ENCODE measurements at places on chromosomes 2 and 18. TPM values are rescaled to one million over a fixed set of nuclear protein-coding genes. Genes with fewer than 3 reads are reported as not detected.

DNA sequence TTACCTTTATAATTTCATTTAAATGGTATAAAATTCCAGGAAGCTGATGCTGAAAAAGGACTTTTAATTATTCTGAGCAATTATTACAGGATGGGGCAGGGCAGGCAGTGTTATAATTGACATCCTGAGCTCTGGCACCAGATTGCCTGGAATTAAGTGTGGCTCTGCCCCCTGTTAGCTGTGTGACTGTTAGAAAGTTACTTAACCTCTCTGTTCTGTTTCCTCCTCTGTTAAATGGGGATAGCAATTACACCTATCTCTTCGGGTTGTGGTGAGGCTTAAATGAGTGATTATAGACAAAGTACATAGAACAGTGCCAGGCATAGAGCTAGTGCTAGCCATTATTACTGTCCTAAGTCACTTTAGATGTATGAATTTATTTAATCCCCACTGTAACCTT, 327.3 kb downstream of the SMAD2 start:
- H3K4me1 ChIP-seq = no peaks in the 10 kb centered on the region
- H3K27ac ChIP-seq = no peak overlapping the region

Gene CREG2
- total RNA-seq = 0.16 TPM

- H3K27ac ChIP-seq = peak overlapping the region; percentile 92
- peak; percentile 81 for DNase-seq
- H3K4me3 ChIP-seq = no peak overlapping the region
- H3K27me3 ChIP-seq = no peaks in the 10 kb centered on the region
Observed at GRCh38 chr2:128306081-128306930, 12.4 kb downstream of the HS6ST1 start.

DNA sequence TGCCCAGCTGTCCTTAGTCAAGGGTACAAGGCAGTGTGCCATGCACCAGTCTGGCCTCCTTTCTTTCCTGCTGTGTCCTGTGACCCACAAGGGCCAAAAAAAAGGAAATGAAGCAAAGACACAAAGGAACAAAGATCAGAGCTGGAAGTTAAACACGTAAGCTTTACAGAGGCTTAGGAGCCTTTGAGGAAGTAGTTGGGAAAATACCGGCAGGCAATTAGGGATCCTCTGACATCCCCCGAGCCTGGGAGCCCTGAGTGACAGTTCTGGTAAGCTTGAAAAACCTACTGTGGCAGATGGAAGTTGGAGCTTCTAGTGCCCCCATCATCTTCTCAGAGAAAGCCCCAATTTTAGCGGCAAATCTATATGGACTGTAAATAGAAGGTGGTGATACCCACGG, 78.5 kb downstream of the SPRED2 start:
- peak; percentile 43 for DNase-seq
- peaks cover 22% of the 10 kb centered on the region for H3K4me1 ChIP-seq
- no peak overlapping the region for H3K4me3 ChIP-seq
- peak overlapping the region; percentile 37 for H3K27ac ChIP-seq
- no peaks in the 10 kb centered on the region for H3K36me3 ChIP-seq

Gene PTPRN
- 2.1 TPM for total RNA-seq

GRCh38 chr18:48836231-48836805, 114.4 kb downstream of the SMAD7 start:
- no peak for DNase-seq
- H3K4me3 ChIP-seq = no peak overlapping the region
- H3K36me3 ChIP-seq = no peaks in the 10 kb centered on the region
- H3K4me1 ChIP-seq = peaks cover 10% of the 10 kb centered on the region
- no peaks in the 10 kb centered on the region for H3K27me3 ChIP-seq
- no peak overlapping the region for H3K27ac ChIP-seq

Gene SPTBN1
- total RNA-seq = 289 TPM

GRCh38 chr18:61337527-61337926, 4.3 kb downstream of the CDH20 start:
- H3K27ac ChIP-seq = no peak overlapping the region
- H3K4me3 ChIP-seq = no peak overlapping the region
- no peaks in the 10 kb centered on the region for H3K36me3 ChIP-seq

GRCh38 chr2:85954590-85955458, 66.0 kb upstream of the ST3GAL5 start:
- H3K27ac ChIP-seq = no peak overlapping the region
- no peak overlapping the region for H3K4me3 ChIP-seq
- H3K36me3 ChIP-seq = no peaks in the 10 kb centered on the region
- H3K4me1 ChIP-seq = no peaks in the 10 kb centered on the region
- no peak for DNase-seq
- no peaks in the 10 kb centered on the region for H3K27me3 ChIP-seq

GRCh38 chr2:186772579-186772978, 76.4 kb downstream of the ZSWIM2 start:
- no peaks in the 10 kb centered on the region for H3K36me3 ChIP-seq
- no peak overlapping the region for H3K4me3 ChIP-seq
- H3K4me1 ChIP-seq = no peaks in the 10 kb centered on the region
- no peak overlapping the region for H3K27ac ChIP-seq

DNA sequence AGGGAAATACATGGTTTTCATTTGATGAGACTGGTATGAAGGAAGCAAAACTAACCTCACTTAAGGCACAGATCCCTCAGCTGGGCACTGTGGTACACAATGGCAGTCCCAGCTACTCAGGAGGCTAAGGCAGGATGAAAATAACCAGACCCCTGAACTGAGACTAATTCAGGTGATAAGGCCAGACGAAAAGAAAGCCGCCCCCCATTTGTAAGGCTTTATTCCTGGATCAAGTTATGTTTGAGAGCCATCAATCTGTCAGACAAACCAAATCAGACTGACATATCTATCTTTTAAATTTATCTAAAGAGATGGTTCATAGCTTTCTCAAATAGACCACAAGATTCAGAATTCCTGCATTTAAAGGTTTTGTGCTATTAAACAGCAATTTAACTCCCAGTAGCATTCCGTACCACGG, 4.1 kb downstream of the SRSF7 start:
- no peak overlapping the region for H3K4me3 ChIP-seq
- no peaks in the 10 kb centered on the region for H3K27me3 ChIP-seq
- H3K27ac ChIP-seq = peak overlapping the region; percentile 1
- DNase-seq = no peak
- peaks cover 52% of the 10 kb centered on the region for H3K4me1 ChIP-seq

Gene UGT1A3
- total RNA-seq = 3.2 TPM

DNA sequence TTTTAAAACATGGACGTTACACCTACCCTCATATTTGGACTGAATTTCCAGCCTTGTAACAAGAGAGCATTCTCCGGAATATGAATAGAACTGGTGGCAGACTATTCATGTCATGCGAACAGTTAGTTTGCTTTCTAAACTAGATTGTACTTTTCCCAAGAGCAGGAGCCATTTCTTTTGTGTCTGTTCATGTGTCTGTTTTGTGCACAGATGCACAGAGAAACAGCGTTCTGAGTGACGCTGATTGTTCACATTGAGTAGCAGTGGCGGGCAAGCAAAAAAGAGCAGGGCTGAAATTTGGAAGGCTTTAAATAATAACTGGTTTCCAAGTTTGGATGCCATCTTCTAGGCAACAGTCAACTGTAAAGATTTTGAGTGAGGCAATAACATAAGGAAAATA, 200.3 kb downstream of the NRXN1 start:
- DNase-seq = no peak
- no peaks in the 10 kb centered on the region for H3K4me1 ChIP-seq
- no peaks in the 10 kb centered on the region for H3K36me3 ChIP-seq
- H3K27ac ChIP-seq = no peak overlapping the region
- H3K27me3 ChIP-seq = no peaks in the 10 kb centered on the region

Gene CYB5A
- total RNA-seq = 175 TPM

GRCh38 chr2:105403783-105404698, 5.2 kb upstream of the FHL2 start:
- peak; percentile 73 for DNase-seq
- no peaks in the 10 kb centered on the region for H3K36me3 ChIP-seq

- H3K27ac ChIP-seq = no peak overlapping the region
- H3K4me1 ChIP-seq = no peaks in the 10 kb centered on the region
- no peaks in the 10 kb centered on the region for H3K36me3 ChIP-seq
- DNase-seq = no peak
- H3K27me3 ChIP-seq = no peaks in the 10 kb centered on the region
Observed at GRCh38 chr2:112164876-112165275, 26.7 kb downstream of the FBLN7 start.

DNA sequence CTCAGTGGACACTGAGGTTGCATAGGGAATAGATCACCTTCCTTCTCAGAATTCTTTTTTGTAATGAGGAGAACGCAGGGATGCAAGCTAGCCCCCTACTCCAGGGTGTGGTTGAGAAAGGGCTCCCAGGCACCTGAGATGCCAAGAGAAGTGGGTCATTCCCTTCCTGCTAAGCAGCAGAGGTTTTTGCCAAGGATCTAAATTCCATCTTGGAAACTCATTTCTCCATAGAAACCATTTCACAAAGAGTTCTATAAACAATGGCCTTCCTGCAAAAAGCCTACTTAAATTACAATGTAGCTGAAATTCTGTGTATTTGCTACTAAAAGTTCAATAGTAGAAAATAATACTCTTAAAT, 3.7 kb upstream of the PPP3R1 start:
- H3K27ac ChIP-seq = no peak overlapping the region
- H3K4me1 ChIP-seq = peaks cover 10% of the 10 kb centered on the region
- no peak overlapping the region for H3K4me3 ChIP-seq
- H3K27me3 ChIP-seq = no peaks in the 10 kb centered on the region

DNA sequence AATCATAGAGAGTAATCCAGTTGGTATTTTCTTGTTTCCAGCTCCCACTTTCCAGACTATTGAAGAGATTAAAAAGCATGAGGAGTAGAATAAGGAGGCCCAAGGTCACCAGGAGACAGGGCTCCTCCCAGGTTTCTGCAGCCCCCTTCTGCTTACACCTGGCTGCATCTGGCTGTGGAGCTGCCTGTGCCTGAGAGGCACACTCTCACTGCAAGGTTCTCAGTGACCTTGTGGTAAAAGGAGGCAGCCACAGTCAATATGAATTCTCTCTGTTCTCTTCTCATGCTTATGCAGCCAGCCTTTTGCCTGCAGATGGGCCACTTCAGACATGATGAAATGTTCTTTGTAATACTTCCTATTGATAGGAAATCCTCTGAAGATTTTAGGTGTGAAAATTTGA, 233.7 kb downstream of the MYO3B start:
- H3K27me3 ChIP-seq = peaks cover 15% of the 10 kb centered on the region
- H3K4me1 ChIP-seq = no peaks in the 10 kb centered on the region
- no peak for DNase-seq

GRCh38 chr2:239378021-239378917, 22.6 kb downstream of the HDAC4 start:
- no peak overlapping the region for H3K27ac ChIP-seq
- no peak for DNase-seq
- H3K4me1 ChIP-seq = no peaks in the 10 kb centered on the region

DNA sequence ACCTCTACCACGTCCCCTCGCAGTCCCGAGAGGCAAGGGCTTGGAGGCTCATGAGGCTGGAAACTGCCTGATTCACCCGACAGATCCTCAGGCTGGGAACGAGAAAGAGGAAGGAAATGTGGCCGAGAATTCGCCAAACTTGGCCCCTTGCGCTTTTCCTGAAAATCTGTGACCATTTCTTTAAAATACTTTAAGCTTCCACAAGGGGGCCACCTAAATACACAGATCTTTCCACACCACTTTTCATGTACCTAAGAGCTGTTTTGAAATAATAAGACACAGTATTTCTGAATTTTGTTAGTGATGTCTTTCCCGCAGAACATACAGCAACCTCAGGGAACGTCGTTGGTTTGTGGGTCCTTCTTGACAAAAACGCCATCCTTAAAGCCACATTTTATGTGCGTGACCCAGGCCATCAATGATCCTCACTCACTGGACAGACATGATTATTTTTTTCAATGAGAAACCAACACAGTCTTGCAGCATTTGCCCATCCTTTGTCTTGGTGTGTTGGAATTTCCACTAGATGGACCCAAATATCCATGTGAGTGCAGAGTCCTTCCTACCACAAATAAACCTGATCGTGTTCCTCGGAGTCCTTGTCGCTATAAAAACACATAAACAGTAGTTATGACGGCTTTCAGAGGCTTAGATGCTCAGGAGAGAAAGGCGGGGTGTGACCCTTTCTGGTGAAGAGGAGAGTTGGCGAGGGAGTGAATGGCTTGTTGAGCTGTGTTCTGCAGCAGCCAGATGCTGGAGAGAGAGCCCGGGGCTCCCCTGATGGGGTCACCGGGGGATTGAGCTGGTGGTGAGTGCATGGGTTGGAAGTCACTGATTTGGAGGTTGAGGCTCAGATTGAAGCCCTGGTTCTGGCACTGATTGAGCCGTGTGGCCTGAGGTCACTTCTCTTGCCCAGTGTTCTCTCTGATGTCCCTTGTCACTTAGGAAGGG, 25.0 kb downstream of the DCDC2C start:
- peaks cover 4% of the 10 kb centered on the region for H3K4me1 ChIP-seq
- H3K27me3 ChIP-seq = no peaks in the 10 kb centered on the region
- H3K27ac ChIP-seq = no peak overlapping the region
- no peak for DNase-seq
- no peak overlapping the region for H3K4me3 ChIP-seq
